Forelimb muscle (tissue), 1 donor: ENCODE measurements at places on chromosomes 1 and 21.

- no peak for DNase-seq
Measured at GRCh38 chr21:32592929-32593502, 7.7 kb upstream of the TCP10L start.

- no peak for DNase-seq
Measured at GRCh38 chr1:240888039-240888786, 276.3 kb upstream of the GREM2 start.

- no peak for DNase-seq
Measured at GRCh38 chr1:180160357-180160756, 5.7 kb downstream of the QSOX1 start.

DNA sequence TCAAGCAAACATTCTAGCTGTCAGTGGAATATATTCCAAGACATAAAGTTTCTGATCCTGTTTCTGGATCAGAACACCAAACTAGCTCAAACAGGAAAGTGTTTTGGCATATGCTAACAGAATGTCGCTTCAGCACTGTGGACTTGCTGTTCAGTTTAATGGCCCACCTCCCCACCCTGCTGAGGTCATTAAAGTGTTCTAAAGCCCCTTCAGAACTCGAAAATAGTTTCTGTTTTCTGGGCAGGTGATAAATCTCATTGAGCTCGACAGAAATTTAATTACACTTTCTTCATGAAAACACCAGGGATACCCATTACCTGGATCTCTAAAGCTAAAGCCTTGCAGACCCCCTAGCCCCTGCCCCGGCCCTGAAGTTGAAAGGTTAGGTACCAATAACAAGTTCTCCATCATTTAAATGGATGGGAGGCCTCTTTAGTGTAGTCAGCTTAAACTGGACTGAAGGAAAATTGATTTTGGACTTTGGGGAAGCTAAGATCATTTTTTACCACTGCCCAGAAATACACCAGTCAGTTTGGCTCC is 3.9 kb upstream of the C1orf105 start:
- DNase-seq: no peak
